Adipocyte (in vitro differentiated cells): ENCODE measurements at places on chromosomes 6 and 20.
A peak's percentile ranks its signal among the peaks of the same experiment; 100 is the strongest.

DNA sequence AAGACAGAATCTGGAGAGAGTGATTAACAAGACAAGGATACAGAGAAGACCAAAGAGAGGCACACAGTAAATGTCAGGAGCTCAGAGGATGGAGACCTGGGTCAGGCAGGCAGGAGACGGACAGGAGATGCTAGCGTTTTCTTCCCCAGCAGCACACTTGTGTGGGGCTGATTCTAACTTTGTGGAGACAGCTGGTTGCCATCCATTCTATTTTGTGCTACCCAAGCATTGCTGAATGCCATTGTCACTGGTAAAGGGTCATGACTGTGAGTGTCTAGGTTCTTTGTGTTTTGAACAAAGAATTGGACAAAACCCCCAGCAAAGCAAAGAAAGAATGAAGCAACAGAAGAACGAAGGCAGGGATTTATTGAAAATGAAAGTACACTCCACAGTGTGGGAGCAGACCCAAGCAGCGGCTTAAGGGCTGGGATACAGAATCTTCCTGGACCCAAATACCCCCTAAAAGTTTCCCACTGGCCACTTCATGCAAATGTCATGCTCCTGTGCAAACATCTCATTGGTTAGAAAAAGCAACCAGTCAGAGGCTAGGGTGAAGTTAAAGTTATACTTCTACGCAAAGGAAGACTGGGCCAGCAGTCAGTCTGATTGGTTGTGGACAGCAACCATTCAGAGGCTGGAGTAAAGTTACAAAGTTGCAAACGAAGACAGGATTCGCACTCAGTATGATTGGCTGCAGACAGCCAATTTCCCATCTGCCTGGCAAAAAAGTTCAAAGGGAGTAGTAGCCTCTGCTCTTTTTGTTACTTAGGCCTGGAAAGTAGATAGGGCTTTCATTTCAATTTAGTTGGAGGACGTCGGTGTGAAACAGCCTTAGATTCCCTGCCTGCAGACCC, 17.5 kb downstream of the PTK7 start:
- DNase-seq = peak; percentile 70

- DNase-seq = no peak
Measured at GRCh38 chr6:66961191-66961590, 1254.2 kb upstream of the EYS start.

- no peak for DNase-seq
Measured at GRCh38 chr6:49995278-49995677, 25.9 kb upstream of the DEFB113 start.

DNA sequence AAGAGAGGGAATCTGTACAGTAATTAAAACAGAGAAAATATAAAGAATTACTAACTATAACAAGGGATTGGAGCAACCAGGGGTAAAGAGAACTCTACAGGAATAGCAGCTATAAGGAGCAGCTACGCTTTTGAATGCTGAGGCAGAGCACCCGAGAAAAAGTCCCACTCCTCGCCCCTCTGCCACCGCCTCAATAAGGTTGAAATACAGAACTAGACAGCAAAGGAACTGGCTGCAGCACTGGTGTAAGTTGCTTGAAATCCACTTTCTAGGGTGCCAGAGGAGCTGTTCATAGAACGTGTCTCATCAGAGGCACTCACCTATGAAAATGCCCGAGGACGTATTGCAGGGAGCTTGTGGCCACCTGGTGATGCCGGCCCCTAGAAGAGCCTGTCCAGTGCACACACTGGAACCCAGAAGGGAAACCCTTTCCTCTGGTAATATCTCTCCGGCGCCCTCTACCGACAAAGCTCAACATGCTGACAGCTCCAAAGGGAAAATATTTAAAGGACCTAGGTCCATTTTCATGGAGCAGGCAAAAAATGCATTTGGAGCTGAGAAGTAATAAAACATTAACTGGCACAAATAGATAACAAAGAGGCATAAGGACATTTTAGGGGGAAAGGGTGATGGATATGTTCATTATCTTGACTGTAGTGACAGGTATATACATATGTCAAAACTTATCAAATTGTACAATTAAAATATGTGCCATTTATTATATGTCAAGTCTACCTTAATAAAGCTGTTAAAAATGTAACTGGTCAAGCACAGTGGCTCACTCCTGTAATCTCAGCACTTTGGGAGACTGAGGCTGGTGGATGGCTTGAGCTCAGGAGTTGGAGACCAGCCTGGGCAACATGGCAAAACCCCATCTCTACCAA, 137.4 kb upstream of the HDAC2 start:
- DNase-seq = peak; percentile 87

- DNase-seq = no peak
Measured at GRCh38 chr20:60240986-60241385, 282.8 kb downstream of the CDH26 start.

DNA sequence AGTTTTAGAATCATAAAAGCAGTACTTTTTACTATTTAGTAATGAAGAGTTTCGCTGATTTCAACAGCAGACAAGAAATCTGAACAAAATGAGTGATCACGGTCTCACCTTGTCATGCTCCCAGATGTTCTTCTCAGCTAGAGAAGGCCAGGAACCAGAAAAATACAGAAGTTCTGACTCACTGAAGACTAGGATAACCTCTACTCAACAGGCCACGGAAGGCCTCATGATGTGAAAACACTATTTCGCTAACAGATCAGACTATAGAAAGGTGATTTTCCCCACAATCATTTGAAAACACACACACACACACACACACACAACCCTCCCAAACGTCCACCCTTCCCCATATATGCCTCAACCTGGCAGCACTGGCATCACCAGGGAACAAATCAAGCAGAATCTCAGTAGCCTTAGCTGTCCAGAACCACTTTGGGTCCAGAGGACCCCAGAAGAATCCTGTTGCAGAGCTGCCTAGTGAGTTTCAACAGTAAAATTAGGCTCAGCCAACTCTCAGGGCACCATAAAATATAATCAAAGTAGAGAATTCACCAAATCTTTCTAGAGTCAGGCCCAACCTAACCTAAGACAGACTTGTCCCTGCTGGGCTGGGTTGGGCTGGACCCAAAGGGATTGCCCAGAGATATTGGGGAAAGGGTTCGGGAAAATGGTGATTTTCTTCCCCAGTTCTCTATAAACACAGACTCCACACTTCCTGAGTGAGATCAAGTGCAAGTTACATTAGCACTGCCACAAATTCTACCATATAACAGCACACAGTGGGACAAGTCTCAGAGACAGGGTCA, 7.9 kb downstream of the EXOC2 start:
- DNase-seq = peak; percentile 37
